NCI-H146 (cell line): ENCODE measurements at places on chromosomes 3 and 15.

DNA sequence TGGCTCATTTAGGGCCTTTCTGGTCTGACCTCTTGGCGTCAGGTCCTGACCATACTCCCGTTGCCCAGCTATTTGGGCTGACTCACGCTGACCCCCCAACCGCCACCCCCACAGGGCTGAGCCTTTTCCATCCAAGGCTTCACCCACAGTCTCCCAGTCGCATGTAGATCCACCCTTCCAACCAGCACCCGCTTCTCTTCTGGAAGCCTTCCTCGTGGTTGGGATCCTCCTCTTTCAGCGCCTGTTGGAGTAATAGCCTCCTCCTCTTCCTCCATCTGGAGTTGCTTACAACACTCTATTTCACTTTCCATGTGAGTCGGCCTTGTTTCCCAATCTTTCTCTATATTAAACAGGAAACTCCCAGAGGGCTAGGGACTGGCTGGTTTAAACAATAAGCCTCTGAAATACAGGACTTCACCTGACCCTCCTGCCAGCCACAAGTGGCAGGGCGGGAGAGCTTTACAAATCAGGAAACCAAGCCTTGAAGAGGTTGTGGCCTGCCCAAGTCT is 2.1 kb upstream of the ALAS1 start:
- DNase-seq = no peak

DNA sequence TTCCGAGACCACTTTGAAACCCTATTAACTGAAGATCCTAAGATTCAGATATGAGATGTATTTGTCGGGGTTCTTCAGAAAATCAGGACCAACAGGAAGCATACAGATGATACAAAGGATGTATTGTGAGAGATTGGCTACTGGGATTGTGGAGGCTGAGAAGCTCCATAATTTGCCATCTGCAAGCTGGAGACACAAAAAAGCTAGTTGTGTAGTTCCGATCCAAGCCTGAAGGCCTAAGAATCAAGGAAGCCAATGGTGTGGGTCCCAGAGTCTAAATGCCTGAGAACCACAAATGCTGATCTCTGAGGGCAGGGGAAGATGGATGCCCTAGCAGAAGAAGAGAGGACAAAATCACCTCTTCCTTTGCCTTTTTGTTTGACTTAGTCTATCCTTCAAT is 10.9 kb upstream of the PLSCR1 start:
- DNase-seq = no peak

DNA sequence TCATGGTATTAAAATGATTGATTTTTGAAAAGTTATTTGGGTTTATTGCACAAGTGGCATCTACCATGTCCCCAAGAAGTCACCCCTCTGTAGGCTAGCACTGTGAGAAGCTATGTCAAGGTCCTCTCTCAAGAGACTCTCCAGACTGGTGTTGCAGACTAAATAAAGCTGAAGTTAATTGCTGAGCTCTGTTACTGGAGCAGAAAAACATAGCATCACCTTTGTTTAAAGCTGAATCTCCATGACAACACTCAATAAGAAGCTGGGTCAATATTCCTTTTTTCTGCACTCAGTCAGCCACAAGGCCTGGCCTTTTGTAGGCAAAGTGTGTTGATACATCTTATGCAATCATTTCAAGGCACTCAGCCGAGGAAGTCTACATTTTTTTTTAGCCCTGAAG is 806.6 kb upstream of the LMCD1 start:
- peak; percentile 78 for DNase-seq

DNA sequence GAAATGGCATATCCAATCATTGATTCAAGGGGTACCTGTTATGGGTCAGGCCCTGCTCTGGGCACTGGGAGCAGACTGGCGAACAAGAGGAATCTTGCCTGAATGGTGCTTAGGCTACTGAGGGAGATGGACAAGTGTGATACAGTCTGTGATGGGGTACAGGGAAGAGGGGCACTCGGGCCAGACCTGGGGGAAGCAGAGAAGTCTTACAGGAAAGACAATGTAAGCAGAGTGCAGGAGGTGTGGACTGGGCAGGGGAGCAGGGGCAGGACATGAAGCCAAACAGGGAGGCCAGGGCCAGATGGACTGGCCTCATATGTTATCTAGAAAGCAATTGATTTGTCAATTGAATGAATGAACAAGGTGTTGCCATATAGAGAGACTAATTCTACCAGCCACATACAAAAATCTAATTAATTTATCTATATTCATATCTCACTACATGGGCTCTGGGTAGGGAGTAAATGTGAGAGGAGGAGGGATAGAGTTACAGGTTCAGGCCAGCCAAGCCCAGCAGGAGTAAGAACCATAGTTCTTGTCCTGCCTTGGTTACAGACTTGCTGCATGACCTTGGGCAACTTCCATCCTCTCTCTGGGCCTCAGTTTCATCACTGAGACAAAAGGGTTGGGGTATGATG is 3.6 kb upstream of the IGDCC4 start:
- DNase-seq = no peak

- DNase-seq = no peak
These were observed 566.6 kb downstream of the GOLGA6L6 start for GRCh38 chr15:19974998-19975397.

- peak; percentile 10 for DNase-seq
These were observed 748 bp downstream of the MRPS25 start for GRCh38 chr3:15064299-15064834.

GRCh38 chr3:57464011-57464410 is 80.1 kb downstream of the DNAH12 start:
- no peak for DNase-seq
